Putamen (tissue), 1 donor: ENCODE measurements at places on chromosomes 3 and 15.
A peak's percentile ranks its signal among the peaks of the same experiment; 100 is the strongest.

- DNase-seq, result no peak
Measured at GRCh38 chr3:155391104-155391503, 97.6 kb upstream of the STRIT1 start.

- no peak for DNase-seq
Measured at GRCh38 chr3:173617490-173617889, 219.9 kb downstream of the NLGN1 start.

GRCh38 chr3:50572158-50572557, 2.8 kb downstream of the HEMK1 start:
- peak; percentile 61 for DNase-seq

DNA sequence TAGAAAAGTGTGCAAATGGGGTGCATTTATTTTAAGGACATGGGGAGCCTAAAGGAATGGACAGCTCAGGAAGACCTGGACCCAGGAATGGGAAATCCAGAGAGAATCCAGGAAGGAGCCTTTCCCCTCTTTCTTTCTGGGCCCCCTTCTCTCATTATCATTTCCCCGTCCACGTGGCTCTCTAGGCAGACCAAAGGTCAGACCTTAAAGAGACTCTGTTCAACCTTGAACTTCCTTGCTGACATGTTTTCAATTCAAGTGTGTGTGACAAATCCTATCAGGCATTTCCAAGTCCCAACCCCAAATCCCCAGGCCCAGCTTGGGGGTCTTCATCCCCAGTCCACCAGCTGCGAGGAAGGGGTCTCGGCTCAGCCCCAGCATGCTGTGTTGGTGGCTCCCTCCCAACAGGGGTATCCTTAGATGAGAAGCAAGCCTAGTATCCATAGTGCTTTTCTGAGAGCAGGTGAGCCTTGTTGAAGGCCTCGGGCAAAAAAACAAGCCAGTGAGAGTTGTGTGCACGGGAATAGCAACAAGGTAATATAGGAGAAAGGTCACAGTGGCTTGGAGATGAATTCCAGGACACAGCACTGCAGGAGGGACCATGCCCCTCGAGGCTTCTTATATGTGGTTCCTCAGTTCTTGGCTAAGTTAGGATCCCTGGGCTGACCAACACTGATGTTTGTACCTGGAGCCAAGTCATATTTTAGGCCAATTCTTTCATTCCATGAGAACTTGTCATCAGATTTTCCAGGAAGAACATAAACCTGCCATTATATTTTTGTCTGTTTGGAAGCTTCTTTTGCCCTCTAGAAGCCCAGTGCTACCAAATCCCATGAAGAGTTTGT, 130.0 kb downstream of the ASB7 start:
- DNase-seq, result no peak

DNA sequence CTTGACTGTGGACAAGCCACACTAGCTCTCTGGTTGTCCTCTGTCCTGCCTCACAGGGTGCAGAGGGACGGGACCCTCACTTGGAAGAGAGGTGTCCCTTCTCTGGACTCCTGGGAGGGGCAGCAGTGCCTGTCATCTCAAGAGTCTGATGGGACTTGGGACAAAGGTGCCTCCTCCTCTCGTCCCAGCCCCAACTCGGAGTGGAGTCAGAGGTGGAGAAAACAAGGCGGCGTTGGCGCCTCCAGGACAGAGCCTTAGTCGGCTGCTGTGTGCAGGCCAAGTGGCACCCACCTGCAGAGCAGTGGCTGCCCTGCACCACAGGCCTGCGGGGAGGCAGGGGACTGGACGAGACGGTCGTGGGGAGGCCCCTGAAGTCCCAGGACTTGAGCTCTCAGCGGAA, 9.4 kb upstream of the SEC13 start:
- DNase-seq, result no peak

DNA sequence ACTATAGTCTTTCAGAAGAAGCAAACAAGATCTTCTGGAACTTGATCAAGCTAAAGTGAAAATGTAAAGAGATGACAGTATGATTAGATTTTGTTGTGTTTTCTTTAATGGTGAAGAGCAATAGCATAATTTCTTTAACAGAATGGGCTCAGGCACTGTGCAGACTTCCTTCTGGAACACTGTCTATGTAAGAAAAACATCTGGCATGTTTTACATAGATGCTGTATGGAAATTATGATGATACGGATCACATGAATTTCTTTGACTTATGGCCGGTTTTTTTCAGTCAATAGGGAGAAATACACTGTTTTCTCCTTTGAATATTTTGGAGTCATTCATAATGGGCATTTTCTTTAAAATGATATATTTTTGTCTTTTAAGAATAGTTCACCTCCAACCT, 42.6 kb downstream of the PHLDB2 start:
- no peak for DNase-seq

GRCh38 chr3:113927556-113927955, 20.3 kb upstream of the ZDHHC23 start:
- DNase-seq, result no peak

DNA sequence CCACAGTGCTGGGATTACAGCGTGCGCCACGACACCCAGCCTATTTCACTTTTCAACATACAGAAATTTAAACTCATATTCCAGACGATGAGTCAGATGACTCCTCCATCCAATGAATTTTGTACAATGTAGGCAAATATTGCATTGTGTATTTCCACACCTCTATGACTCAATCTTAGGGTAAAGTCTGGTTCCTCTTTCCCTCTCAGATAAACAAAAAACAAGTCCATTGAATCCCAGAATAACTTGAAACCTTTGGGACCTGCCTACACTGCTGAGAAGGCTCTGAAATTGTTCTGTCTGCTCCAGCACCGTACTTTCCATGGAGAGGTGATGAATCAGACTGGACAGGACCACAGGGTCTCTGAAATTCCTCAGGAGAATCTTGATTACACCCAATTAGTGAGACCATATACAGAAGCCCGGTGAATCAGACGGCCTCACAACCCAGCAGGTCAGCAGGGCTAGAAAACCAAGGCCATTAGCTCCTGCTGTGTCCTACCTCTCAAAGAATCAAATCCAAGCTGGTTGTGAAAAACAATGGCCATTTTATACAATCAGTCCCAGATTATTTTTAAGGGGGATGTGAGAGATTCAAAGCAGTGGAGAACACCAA, 112.6 kb downstream of the ERC2 start:
- DNase-seq, result no peak

GRCh38 chr3:169539856-169540255, 123.7 kb downstream of the MECOM start:
- no peak for DNase-seq

DNA sequence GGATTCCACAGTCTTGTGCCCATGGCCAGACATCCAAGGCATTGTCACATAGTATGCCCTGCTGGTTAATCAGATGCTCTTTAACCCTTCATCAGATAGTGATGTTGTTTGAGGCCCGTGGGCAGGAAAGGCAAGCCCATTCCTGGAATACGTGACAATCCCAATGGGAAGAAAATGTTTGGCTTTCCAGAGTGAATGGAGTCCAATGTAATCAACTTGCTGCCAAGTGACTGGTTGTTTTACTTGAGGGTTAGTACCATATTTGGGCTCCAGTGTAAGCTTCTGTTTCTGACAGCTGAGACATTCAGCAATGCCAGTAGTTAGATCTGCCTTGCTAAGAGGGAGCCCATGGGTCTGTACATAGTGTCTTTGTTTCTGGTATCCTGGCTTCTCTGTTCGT, 31.3 kb downstream of the RPL39L start:
- no peak for DNase-seq

- no peak for DNase-seq
Measured at GRCh38 chr3:186472456-186473008, 71.6 kb downstream of the CRYGS start.

DNA sequence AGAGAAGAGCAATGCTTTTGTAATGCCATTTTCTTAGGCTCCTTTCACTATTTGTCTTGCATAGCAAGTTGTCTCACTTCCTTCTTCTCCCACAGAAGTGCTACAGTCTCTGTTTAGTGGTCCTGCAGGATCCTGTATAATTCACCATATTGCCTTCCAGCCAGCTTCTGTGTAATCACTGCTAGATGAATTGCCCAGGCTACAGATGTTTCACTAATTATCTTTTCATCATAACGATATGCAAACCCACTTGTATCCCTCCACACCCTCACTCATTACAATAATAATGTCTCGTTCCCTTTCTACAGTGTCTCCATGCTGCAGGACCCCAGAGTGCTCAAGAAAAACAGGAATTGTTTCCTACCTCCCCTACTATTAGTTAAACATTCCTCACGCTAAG, 402.9 kb downstream of the TBL1XR1 start:
- no peak for DNase-seq

- DNase-seq, result no peak
Measured at GRCh38 chr15:70099967-70100473, 2.3 kb upstream of the TLE3 start.

DNA sequence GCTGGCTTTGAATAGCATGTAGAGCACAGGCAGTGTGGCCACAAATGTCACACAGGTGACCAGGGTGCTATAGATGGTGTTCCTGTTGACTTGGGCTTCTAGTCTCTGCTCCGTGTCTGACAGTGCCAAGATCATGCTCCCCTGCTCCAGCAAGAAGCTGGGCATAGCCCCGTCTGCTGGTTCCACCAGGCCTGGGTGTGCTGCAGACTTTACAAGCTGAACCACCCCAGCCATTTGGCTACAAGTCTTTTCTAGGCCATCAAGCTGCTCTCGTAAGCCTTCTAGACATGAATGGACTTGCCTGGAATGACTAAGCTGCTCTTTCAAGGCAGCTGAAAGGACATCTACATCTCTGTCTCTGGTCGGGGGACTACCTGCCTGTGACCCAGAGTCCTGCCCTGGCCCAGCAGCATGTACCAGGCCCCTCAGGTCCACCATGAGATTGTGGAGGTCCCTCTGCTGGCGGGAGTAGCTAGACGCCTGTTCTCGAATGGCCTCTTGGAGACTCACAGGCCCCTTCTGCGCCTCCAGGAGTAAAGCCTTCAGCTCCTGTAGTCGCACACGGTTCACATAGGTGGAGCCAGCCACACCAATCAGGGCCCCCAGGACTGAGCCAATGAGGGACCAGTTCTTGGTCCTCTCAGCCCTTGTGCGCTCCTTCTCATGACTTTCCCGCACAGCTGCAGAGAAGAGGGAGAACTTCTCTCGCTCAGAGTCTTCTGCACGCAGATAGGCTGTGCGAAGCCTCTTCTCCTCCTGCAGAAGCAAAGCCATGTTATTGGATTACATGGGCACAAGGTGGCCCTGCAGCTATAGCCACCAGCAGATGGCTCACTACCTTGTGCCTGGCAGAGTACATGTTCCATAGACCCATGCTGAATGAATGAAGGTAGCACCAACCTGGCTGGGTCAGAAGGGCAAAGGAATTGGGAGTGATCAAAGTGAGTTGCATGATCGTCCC, 2.8 kb upstream of the PLXNB1 start:
- no peak for DNase-seq

DNA sequence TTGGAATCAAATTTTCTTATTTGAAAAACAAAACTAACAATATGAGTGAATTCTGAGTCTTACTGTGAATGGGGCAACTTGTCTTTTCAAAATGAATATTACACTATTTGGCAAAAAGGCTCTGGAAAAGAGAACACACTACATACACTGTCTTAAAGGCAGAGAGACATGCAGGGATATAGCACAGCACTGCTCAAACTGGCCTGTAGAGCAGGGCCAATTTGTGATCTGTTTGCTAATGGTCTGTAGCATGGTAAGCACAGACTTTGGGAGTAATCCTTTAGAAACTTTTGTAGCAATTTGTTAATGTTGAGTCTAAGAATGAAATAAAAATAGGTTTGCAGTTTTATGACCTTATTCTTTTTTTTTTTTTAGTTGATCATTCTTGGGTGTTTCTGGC, 679.8 kb upstream of the SGO1 start:
- DNase-seq, result no peak

DNA sequence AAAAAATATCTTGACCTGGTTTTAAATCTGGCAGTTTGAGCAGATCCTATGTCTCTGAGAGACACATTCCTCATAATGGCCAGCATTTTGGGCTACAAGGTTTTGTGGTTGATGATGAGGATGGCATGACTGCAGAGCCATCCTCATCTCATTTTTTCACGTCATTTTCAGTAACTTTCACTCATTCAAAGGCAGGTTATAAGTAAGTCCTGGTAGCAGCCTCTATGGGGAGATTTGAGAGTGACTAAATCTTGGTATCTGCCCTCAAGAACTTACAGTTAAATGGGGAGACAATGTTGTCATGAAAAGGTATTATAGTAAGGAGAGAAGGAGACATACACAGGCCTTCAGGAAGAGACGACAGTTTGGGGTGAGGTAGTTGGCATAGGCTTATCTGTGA, 14.5 kb downstream of the TIGIT start:
- no peak for DNase-seq

- no peak for DNase-seq
Measured at GRCh38 chr3:66554178-66554577, 53.4 kb upstream of the LRIG1 start.

- no peak for DNase-seq
Measured at GRCh38 chr3:170022336-170022735, 15.5 kb upstream of the GPR160 start.

DNA sequence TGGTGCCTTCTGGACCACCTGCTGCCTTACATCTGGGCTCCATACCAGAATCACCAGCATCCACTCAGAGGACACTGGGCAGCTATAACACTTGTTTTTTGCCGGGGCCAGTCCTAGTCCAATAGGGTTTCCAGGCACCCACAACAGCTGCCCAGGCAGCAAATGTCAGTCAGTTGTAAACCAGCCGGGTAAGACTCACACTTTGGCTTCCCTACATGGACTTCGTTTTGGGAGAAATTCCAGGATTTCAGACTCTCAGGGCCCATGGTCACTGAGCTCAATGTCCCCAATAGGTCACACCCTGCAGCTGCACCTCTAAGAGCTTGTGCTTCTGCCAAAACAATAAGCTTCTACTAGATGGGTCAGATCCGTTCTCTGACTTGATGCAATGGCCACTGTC, 83.8 kb downstream of the FAM174B start:
- DNase-seq, result no peak

GRCh38 chr3:31960793-31961431, 20.1 kb downstream of the OSBPL10 start:
- DNase-seq, result no peak

GRCh38 chr15:63111481-63111880, 10.2 kb upstream of the LACTB start:
- no peak for DNase-seq

- no peak for DNase-seq
Measured at GRCh38 chr3:21042184-21042583, 708.8 kb downstream of the ZNF385D start.

DNA sequence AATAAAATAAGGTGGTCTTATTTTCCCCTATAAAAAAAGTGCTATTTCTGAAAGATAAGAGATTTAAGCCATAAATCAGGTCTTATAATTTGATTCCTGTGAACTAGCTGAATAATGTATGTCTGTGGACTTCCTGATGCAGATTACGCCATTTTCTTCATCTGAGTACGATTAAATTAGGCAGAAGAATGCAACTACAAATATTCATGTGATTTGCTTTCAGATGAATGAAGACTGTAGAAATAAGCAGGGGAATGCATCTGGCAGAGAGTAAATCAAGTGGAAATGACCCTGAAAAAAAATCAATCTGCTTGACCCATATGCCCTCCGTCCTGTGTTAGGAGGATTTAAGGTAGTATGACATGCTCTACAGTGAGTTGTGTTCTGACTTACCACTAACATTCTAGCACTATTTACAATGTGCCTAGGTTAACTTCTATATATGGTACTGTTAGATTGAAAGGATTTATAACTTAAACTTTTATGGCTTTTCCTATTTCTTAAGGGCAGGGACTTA, 14.7 kb downstream of the BNIP2 start:
- DNase-seq, result no peak

GRCh38 chr3:113968986-113969385, 21.2 kb downstream of the ZDHHC23 start:
- DNase-seq, result no peak
